ENCODE measurements at places on chromosomes 5 and 9.

DNA sequence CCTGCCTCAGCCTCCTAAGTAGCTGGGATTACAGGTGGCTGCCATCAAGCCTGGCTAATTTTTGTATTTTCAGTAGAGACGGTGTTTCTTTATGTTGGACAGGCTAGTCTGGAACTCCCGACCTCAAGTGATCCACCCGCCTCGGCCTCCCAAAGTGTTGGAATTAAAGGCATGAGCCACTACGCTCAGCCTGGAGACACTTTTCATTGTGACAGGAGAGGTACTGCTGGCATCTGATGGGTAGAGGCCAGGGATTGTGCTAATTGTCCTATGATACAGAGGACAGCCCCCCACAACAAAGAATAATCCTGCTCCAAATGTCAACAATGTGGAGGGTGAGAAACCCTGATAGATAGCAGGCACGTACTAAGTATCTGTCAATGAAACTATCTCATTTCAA, 91.3 kb upstream of the SLC25A48 start:
- DNase-seq = no peak

- DNase-seq = no peak
Measured at GRCh38 chr9:127883959-127884358, 6.5 kb upstream of the AK1 start.

GRCh38 chr5:74767579-74767913, 497 bp downstream of the NSA2 start:
- no peak for DNase-seq

- DNase-seq = no peak
Measured at GRCh38 chr5:87912419-87912818, 356.2 kb downstream of the TMEM161B start.

- no peak for DNase-seq
Measured at GRCh38 chr5:101103874-101104273, 200.8 kb upstream of the ST8SIA4 start.

DNA sequence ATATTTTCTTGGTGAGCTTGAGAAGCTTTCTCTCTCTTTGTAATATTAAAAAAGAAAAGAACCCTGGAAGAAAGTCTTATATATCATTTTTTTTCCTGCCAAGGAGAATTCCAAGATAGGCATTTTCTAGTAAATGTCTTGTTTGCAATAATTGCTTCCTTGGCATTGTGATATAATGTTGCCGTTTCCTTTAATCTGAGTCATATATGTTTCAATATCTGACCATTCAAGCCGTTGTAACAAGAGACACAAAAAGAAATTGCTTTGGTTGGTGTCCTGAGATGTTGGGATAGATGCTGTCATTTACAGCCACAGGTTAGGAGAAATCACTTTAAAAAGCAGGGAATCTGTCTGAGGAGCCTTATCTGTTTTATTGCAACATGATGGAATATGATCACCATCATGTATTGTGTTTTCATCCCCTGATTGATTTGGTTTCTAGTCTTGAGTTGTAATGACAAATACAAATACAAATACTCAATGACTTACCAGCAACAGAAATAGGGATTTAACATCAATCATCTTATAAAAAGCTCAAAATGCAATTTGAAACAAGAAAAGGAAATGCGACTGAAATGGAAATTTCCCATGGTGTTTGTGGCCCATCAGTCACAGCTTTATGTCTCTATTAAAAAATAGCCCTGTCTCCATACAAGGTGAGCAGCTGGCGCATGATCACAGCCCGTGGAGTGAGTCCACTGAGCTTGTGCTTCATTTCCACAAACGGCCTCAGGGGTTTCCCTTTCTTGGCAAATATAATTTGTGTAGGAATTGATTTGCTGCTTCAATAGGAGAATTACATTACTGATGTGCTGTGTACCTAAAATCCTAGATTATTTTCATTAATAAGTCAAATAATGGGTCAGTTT, 250.1 kb upstream of the TRPC7 start:
- no peak for DNase-seq

DNA sequence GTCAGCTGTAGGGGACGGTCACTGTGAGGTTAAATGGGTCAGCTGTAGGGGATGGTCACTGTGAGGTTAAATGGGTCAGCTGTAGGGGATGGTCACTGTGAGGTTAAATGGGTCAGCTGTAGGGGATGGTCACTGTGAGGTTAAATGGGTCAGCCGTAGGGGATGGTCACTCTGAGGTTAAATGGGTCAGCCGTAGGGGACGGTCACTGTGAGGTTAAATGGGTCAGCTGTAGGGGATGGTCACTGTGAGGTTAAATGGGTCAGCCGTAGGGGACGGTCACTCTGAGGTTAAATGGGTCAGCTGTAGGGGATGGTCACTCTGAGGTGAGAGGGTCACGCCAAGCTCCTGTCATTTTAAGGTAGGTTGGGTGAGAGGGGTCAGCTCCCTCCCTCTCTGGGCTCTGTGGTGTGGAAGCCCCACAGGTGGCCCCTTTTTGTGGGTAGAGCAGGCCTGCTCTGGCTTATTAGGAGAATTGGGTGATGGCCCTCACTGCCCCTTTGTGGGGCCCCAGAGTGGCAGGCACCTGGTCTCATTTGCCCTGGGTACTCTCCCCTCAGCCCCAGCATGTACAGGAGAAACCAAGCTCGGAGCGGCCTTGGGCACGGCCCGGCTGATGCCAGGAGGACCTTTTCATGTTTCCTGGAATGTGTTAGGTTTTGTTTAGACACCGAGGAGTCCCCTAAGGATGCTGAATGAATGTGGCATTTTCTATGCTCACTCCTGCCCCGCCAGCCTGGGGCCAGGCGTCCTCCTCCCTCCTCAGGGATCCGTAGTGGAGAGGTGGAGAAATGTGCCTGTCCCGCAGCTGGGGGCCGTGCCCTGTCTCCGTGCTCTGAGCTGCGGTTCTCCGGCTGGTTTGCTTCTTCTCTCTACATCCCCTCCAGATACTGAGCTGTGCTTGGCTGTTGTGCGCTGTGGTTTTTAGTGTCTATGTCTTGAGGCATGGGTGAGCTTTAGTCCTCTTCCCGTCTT, 31.4 kb downstream of the AHRR start:
- no peak for DNase-seq

DNA sequence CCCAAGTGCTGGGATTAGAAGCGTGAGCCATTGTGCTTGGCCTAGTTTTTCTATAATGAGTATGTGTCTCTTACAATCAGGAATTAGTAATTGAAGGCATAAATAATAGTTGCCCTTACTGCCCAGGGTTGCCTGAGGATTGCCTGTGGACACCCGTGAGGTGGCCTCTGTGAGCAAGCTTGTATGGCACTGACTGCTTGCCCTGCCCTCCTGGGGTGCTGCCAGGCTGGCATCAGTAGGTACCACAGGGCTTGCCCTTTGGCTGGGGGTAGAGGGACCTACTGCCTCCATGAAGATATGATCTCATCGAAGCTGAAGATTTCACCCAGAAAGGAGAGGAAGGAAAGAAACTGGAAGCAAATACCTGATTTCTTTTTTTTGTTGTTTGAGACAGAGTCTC, 23.8 kb upstream of the PHF19 start:
- no peak for DNase-seq

DNA sequence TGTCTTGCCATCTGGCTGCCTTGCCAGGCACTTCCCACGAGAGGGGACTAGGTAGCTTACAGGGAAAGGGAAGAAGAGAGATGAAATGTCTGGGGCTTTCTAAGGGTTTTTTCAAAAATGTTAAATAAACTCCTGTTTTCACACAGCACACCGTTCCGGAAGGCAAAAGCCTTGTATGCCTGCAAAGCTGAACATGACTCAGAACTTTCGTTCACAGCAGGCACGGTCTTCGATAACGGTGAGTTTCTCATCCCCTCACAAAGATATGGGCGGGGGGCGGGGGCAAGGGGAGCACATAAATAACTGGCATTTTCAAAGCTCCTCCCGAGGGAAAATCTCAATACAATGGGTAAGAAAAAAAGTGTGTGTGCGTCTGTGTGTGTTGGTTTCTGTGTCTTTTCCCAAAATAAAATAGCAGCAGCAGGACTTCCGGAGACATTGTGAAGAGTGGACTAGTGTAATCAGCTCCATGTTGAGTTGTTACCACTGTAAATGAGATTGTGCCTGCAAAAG, 189.6 kb downstream of the NR3C1 start:
- no peak for DNase-seq

All from T1000 (cell line).